ENCODE measurements at places on chromosomes 12 and 14. TPM values are rescaled to one million over a fixed set of nuclear protein-coding genes. Genes with fewer than 3 reads are reported as not detected.

Gene TESPA1
- total RNA-seq = 0.47 TPM

Gene HOXC12
- not detected for total RNA-seq

Gene PCED1B
- 1.4 TPM for total RNA-seq

Gene KIF26A
- total RNA-seq = 12.2 TPM

Gene C12orf57
- total RNA-seq = 213 TPM

Gene EML5
- total RNA-seq = 0.12 TPM

- no peak overlapping the region for H3K27ac ChIP-seq
- H3K36me3 ChIP-seq = no peaks in the 10 kb centered on the region
- peak overlapping the region; percentile 68 for H3K4me3 ChIP-seq
- peaks cover 46% of the 10 kb centered on the region for H3K27me3 ChIP-seq
These were observed 2.3 kb downstream of the HMGA2 start for GRCh38 chr12:65826353-65827171.

DNA sequence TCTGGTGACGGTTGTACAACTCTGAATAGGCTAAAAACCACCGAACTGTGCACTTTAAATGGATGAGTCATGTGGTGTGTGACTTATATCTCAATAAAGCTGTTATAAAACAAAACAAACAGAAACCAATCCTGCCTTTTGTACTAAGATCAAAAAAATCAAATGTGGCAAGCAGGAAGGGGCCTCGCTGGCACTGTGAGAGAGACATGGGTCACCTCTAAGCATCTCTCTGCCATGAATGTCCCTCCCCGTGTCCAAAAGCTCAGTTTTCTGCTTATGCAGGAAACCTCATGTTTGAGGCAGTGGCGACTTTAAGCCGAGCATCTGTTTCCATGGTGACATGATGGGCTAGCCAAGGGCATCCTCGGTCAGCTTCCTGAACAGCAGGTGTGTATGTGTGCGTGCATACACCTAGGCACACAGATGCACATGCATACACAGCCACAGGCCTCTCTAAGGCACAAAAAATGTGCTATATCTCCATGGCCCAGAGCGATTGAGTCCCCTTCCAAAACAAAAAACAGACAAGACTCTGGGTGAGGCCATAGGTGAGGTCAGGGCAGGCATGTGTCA is 44.4 kb downstream of the ARL6IP4 start:
- no peak overlapping the region for H3K4me3 ChIP-seq
- no peak overlapping the region for H3K27ac ChIP-seq
- DNase-seq = no peak
- H3K27me3 ChIP-seq = no peaks in the 10 kb centered on the region

DNA sequence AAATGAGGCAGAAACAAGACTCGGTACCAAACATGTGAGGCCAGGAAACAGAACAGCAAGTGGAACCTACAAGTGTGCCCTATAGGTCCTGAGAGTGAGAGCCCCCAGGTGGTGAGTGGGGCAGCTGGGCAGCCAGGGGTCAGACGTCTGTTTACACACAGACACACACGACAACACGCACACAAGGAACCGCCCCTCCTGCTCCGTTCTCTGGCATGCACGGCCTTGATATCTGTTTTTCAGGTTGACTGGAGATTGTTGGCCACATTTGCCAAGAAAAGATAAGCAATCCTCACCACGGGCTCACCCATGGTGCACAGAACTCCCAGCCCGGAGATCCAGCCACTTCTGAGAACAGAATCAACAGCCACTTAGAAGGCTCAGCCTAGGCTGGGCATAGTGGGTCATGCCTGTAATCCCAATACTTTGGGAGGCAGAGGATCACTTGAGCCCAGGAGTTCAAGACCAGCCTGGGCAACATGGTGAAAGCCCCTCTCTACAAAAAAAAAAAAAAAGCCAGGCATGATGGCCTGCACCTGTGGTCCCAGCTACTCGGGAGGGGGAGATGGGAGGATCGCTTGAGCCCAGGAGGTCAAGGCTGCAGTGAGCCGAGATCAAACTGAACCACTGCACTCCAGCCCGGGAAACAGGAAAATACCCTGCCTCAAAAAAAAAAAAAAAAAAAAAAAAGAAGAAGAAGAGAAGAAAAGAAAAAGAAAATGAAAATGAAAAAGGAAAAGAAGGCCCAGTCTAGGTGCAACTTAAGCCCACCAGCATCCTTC is 19.4 kb upstream of the EIF5 start:
- H3K4me3 ChIP-seq = no peak overlapping the region
- no peaks in the 10 kb centered on the region for H3K36me3 ChIP-seq
- H3K27me3 ChIP-seq = peaks cover 5% of the 10 kb centered on the region
- DNase-seq = no peak
- H3K4me1 ChIP-seq = peaks cover 4% of the 10 kb centered on the region

- H3K4me3 ChIP-seq = no peak overlapping the region
- H3K36me3 ChIP-seq = no peaks in the 10 kb centered on the region
- no peak overlapping the region for H3K27ac ChIP-seq
- no peak for DNase-seq
- H3K27me3 ChIP-seq = peaks cover 4% of the 10 kb centered on the region
- no peaks in the 10 kb centered on the region for H3K4me1 ChIP-seq
These were observed 4.4 kb downstream of the CEBPE start for GRCh38 chr14:23114669-23115038.

- no peak for DNase-seq
- H3K4me1 ChIP-seq = no peaks in the 10 kb centered on the region
- no peaks in the 10 kb centered on the region for H3K27me3 ChIP-seq
These were observed 62.1 kb upstream of the MAP1LC3B2 start for GRCh38 chr12:116497051-116497591.
